Hair follicle dermal papilla cell (primary cell): ENCODE measurements at places on chromosomes 6 and 20. TPM values are rescaled to one million over a fixed set of nuclear protein-coding genes. Genes with fewer than 3 reads are reported as not detected.

Gene DNMT3B
- total RNA-seq, result 1.7 and 1.8 TPM in 2 replicates

Gene SLCO4A1
- total RNA-seq, result under 0.01 and 0.16 TPM in 2 replicates

Gene PSMF1
- 75.3 and 135 TPM in 2 replicates for total RNA-seq

Gene PLA2G7
- not detected in 2 replicates for total RNA-seq

Gene EBF4
- total RNA-seq, result 0.73 and 3.1 TPM in 2 replicates

Gene NRN1
- total RNA-seq, result 117 and 120 TPM in 2 replicates
